ENCODE measurements at places on chromosomes 7 and 10.

DNA sequence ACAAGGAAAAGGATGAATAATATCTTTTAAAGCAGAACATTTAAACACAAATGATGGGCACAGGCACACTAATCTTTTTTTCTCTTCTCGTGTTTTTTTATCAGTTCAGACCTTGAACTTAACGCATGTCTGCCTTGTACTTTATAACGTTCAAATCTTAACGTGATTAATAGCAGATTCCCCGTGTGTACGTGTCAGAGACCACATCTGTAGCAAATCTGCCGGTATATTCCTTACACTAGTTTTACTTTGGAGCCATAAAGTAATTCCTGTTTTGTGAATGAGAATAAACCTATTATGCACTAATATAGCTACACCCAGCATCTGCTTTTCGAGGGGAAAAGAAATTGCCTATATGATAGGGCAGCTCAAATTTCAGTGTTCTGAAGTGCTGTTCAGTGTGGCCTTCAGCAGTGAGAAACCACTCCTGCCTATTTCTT lies 166.0 kb upstream of the TCF7L2 start:
- DNase-seq: no peak
- H3K27ac ChIP-seq: no peak overlapping the region
- no peak overlapping the region for H3K4me3 ChIP-seq
- H3K27me3 ChIP-seq: no peaks in the 10 kb centered on the region
- H3K4me1 ChIP-seq: no peaks in the 10 kb centered on the region

GRCh38 chr10:4506095-4506494 lies 319.9 kb upstream of the AKR1E2 start:
- H3K4me1 ChIP-seq: no peaks in the 10 kb centered on the region
- no peak overlapping the region for H3K4me3 ChIP-seq
- H3K27ac ChIP-seq: no peak overlapping the region
- DNase-seq: no peak
- H3K36me3 ChIP-seq: no peaks in the 10 kb centered on the region
- H3K27me3 ChIP-seq: no peaks in the 10 kb centered on the region

DNA sequence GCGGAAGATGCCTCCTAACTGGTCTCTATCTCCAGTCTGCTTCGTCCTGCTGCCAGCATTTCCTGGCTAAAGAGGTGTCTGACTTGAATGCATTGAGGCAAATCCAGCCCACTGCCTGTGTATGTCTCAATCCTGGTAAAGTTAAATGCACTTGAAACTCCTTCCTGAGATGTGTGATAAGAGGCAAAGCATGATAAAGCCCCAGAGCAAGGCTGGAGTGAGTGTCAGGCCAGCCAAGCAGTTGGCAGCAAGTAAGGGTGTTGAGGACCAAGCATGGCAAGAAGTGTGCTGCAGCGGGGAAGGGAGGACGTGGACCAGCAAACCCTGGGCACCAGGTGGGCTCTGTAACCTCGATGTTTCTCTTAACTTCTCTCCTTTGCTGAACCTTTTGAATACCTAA lies 29.1 kb downstream of the LRRC18 start:
- no peak overlapping the region for H3K4me3 ChIP-seq
- H3K4me1 ChIP-seq: no peaks in the 10 kb centered on the region
- no peak for DNase-seq
- no peak overlapping the region for H3K27ac ChIP-seq

DNA sequence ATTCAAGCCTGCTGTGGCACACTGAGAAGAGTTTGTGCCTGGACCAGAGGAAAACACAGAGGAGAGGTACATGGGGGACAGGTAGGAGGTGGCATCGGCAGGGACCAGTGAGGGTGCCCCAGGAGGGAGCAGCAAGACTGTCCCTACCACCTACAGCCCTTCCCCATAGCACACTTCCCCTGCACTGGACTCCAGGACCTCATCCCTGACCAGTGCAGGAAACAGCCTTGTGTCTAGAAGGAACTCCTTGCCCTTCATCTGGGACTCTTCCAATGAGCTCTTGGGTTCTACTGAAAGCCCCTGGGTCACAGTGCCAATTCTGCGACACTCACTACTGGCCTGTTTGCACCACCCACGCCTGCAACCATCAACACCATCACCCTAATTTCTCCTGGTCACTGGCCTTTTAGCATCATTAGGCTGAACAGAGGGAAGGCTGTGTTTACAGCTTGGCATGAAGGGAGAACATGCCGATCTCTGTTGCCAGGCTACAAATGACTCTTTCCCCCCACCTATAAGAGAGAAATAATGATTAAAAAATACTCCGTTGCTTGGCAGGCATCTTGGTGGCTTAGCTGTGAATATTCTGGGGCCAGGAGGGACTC lies 371.9 kb upstream of the ZMIZ1 start:
- H3K27me3 ChIP-seq: no peaks in the 10 kb centered on the region
- no peaks in the 10 kb centered on the region for H3K36me3 ChIP-seq
- no peaks in the 10 kb centered on the region for H3K4me1 ChIP-seq
- H3K27ac ChIP-seq: no peak overlapping the region
- DNase-seq: no peak
- H3K4me3 ChIP-seq: no peak overlapping the region

- DNase-seq: no peak
- H3K27me3 ChIP-seq: no peaks in the 10 kb centered on the region
- no peak overlapping the region for H3K27ac ChIP-seq
- H3K36me3 ChIP-seq: no peaks in the 10 kb centered on the region
- no peaks in the 10 kb centered on the region for H3K4me1 ChIP-seq
These were observed 10.3 kb upstream of the OGDH start for GRCh38 chr7:44595934-44596635.

DNA sequence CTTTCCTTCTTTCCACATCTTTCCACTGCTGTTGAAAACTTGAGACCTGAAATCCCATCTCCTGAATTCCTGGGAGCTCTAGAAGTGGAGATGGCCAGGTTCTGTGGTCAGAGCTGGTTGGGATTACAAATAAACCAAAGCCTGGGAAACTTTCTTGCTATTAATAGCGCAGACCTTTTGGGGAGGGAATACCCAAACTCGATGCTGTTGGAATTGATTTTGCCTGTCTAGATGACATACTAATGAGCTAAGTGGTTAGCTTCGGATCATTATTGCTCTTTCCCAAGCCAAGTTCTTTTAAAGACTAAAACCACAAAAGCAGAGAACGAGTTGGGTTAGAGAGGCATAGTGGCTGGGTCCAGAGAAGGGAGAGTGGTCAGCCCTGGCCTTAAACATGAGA lies 76.6 kb downstream of the TCF7L2 start:
- H3K4me3 ChIP-seq: no peak overlapping the region
- H3K4me1 ChIP-seq: peaks cover 14% of the 10 kb centered on the region
- no peak overlapping the region for H3K27ac ChIP-seq

DNA sequence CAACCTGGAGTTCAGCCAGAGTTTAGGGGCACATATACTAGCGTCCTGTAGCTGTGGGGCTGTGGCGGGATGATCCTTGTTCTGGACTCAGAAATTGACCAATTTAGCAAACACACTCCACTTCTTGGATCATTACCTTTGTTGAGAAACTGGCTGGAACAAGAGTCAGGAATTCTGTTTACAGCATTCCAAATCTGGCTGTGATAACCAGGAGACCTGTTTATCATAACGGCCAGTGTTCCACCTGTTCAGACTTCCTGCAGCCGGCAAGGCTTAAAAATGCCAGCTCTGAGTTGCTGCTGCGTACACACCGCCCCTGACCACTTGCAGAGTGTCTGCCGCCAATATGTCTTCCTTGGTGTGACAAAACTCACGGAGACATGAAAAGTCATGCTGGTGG lies 64.8 kb downstream of the ARMC3 start:
- H3K4me1 ChIP-seq: peaks cover 4% of the 10 kb centered on the region
- H3K27ac ChIP-seq: no peak overlapping the region
- peaks cover 11% of the 10 kb centered on the region for H3K27me3 ChIP-seq
- no peaks in the 10 kb centered on the region for H3K36me3 ChIP-seq
- DNase-seq: no peak

- H3K27ac ChIP-seq: no peak overlapping the region
- H3K36me3 ChIP-seq: no peaks in the 10 kb centered on the region
- no peak for DNase-seq
These were observed 431.0 kb upstream of the MKI67 start for GRCh38 chr10:128557149-128557710.

GRCh38 chr7:159211540-159212182 lies 67.0 kb upstream of the VIPR2 start:
- no peaks in the 10 kb centered on the region for H3K4me1 ChIP-seq

GRCh38 chr7:123901101-123901500 lies 23.9 kb upstream of the SPAM1 start:
- no peak overlapping the region for H3K4me3 ChIP-seq
- H3K27ac ChIP-seq: no peak overlapping the region
- no peak for DNase-seq
- no peaks in the 10 kb centered on the region for H3K4me1 ChIP-seq
- H3K27me3 ChIP-seq: no peaks in the 10 kb centered on the region
- H3K36me3 ChIP-seq: no peaks in the 10 kb centered on the region

DNA sequence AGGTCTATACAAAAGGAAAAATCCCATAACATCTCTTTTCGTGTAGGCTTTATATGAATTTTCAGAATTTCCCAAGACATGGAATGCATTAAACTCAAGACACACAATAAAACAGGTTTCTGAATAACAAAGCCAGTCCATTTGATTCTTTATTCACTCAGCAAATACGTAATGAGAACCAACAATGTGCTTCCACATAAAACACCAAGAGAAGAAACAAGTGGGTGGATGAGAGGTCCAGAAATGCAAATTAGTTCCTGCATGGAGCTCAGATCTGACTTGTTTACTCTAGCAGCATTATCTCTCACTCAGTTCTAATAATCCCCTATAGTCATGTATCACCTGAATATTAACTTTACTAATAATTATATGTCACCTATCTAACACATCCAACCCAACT lies 249.5 kb downstream of the LRRTM3 start:
- no peak for DNase-seq
- no peak overlapping the region for H3K4me3 ChIP-seq
- no peak overlapping the region for H3K27ac ChIP-seq
- no peaks in the 10 kb centered on the region for H3K27me3 ChIP-seq
- H3K4me1 ChIP-seq: no peaks in the 10 kb centered on the region
- H3K36me3 ChIP-seq: no peaks in the 10 kb centered on the region

GRCh38 chr10:77537720-77538373 lies 99.8 kb downstream of the KCNMA1 start:
- H3K27me3 ChIP-seq: no peaks in the 10 kb centered on the region
- peaks cover 24% of the 10 kb centered on the region for H3K4me1 ChIP-seq
- H3K36me3 ChIP-seq: no peaks in the 10 kb centered on the region

- DNase-seq: no peak
- no peaks in the 10 kb centered on the region for H3K36me3 ChIP-seq
- no peak overlapping the region for H3K4me3 ChIP-seq
These were observed 191.5 kb downstream of the OTUD1 start for GRCh38 chr10:23630376-23630775.

DNA sequence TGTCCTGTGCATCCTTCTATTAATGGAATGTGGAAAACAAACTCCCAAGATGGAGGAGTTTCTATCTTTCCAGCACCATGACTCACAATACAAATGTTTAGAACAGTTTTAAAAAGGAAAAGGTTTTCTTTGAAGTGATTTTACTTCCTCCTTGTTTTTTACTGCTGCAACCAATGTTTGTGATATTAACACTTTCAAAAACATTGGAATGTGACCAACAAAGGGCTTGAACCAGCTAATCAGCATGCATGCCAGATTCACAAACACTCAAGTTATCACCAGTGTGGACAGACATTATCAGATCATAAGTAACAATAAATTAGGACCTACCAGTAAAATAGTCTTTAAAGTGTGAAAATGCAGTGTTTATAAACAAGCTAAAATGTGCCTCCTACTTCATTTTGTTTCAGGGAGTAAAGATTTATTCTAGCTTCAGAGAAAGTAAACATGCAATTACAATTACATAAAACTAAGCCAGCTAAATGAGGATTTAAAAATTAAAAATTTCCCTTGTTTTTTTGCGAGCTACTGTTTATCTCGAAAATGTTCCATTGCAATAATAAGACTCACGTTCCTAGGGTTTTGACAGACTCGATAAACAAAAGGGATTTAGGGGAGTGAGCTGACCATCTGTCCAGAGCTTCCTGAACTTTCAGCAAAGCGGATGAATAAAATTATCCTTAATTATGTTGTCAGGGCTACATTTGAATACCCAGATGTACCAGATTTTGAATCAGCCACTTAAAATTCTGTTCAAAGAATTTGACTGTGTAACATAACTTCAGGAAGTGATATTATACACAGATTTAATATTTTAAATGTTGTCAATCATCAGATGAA lies 29.8 kb downstream of the CPVL start:
- no peak overlapping the region for H3K27ac ChIP-seq
- no peak for DNase-seq
- peaks cover 19% of the 10 kb centered on the region for H3K4me1 ChIP-seq

DNA sequence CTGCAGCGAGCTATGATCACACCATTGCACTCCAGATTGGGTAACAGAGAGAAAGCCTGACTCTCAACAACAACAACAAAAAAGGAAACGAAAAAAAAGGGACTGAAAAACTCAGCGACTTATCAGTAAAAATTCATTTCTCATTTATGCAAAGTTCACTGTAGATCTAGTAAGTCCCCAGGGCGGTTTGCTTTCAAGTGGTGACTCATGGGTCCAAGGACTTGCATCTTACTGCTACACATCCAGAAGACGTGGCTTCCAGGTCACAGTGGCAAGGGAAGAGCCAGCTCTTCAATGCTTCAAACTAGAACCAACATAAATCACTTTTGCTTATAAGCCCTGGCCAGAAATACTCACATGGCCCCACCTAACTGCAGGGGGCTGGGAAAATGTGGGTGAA lies 178.3 kb upstream of the AUTS2 start:
- no peak for DNase-seq
- H3K4me3 ChIP-seq: no peak overlapping the region
- no peak overlapping the region for H3K27ac ChIP-seq
- H3K36me3 ChIP-seq: no peaks in the 10 kb centered on the region
- no peaks in the 10 kb centered on the region for H3K4me1 ChIP-seq

- no peaks in the 10 kb centered on the region for H3K36me3 ChIP-seq
- H3K27me3 ChIP-seq: no peaks in the 10 kb centered on the region
- DNase-seq: no peak
These were observed 1172.9 kb upstream of the AUTS2 start for GRCh38 chr7:68425377-68425776.

DNA sequence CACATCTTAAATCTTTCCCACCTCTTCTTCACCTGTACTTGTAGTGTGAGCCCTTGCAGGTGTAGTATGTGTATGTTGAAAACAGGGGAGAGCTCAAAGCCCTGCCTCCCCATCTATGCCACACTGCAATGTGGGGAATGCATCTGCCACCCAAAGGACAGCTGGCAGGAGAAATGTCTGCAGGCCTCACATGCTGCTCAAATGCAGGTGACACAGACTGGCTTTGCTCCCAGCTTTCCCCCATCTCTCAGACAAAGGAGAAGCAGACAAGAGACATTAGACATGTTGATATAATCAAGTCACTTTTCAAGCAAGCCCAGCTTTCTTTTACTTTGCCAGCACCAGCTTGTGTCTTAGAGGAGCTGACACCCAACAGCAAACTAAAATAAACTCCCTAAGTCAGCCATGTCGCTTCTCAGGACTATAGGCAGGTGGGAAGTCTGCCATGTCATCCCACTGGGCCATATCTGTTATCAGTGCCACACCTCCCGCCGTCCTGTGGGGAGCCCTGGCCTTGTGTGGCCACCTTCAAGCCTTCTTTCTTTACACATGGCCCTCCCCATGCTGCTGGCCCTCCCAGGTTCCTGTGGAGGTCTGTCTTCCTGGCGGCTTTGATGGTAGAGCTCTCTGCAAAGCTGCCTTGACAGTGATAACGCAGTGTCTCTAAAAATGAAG lies 102.1 kb downstream of the CXCL12 start:
- H3K36me3 ChIP-seq: no peaks in the 10 kb centered on the region
- DNase-seq: no peak
- H3K27ac ChIP-seq: no peak overlapping the region
- H3K4me1 ChIP-seq: no peaks in the 10 kb centered on the region
- H3K27me3 ChIP-seq: no peaks in the 10 kb centered on the region

Measured in RWPE2 (cell line).